ENCODE measurements at places on chromosomes 6 and 20.
A peak's percentile ranks its signal among the peaks of the same experiment; 100 is the strongest.

DNA sequence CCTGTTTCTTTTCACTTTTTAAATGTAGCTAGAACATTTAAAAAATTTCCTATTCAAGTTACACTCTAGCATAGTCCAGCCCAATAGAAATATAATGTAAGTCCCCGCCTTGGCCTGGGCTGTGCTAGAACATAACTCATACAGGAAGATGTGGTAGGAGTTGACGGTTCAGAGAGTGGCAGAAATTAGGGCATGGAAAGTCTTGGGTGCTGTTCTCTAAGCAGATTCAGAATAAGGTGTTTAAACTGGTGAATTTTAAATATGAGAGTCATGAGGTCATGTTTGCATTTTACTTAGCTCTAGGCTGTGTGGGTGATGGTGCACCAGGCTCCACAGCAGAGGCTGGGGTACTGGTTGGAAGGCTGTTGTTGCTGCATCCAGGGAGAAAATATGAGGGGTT lies 256.5 kb downstream of the FARS2 start:
- no peak for DNase-seq

- no peak for DNase-seq
Observed at GRCh38 chr20:45508068-45508886, 7.1 kb downstream of the SPINT3 start.

GRCh38 chr6:35354361-35355135 lies 12.2 kb downstream of the PPARD start:
- DNase-seq: no peak

DNA sequence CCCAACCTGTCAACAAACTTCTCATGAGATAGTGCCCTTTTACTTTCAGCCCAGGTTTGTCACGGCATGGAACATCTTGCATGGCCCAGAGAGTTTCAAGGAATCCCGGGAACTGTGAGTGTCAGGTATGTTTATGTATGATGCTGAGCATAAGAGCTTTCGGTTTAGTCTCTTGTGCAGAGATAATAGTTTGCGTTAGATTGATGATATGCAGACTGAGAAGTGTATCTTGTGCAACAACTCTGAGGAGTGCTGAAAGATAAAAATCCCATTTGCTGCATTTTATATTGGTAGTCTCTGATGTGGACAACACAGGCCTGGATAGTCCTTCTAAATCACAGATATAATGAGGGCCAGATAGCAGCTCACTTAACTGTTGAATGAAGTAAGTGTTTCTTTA lies 99.0 kb downstream of the TBX18 start:
- no peak for DNase-seq

- peak; percentile 38 for DNase-seq
Observed at GRCh38 chr6:42819803-42820511, 38.1 kb downstream of the BICRAL start.

DNA sequence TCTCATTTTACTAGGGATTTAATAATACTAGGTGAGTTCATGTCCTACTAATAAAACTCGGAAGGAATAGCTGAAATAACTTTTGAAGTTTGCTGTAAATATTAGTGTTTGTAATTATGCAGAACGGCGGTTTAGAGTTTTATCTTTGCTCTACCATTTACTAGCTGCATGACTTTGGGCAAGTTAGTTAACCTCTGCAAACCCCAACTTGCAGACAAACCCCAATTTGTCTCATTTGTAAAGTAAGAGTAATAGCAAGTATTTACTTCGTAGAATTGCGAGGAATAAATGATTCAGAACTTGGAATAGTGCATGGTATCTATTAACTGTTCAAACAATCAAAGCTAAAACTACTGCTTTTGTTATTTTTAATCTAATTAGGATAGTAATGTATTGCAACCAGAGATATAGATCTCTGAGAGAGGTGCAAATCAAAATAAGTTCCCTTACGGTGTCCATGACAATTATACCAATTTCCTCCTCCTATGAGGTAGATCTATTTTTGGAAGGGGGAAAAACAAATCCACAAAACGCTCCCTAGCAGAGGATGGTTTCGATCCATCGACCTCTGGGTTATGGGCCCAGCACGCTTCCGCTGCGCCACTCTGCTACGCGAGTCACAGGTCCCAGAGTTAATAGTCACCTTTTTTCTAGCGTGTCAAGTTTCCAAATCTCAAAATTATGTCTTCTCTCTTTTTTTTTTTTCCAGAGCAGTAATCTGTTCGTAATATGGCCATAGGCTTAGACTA lies 35.1 kb upstream of the BTN3A2 start:
- DNase-seq: peak; percentile 73

- DNase-seq: no peak
Observed at GRCh38 chr6:10405513-10405900, 9.4 kb downstream of the TFAP2A start.

DNA sequence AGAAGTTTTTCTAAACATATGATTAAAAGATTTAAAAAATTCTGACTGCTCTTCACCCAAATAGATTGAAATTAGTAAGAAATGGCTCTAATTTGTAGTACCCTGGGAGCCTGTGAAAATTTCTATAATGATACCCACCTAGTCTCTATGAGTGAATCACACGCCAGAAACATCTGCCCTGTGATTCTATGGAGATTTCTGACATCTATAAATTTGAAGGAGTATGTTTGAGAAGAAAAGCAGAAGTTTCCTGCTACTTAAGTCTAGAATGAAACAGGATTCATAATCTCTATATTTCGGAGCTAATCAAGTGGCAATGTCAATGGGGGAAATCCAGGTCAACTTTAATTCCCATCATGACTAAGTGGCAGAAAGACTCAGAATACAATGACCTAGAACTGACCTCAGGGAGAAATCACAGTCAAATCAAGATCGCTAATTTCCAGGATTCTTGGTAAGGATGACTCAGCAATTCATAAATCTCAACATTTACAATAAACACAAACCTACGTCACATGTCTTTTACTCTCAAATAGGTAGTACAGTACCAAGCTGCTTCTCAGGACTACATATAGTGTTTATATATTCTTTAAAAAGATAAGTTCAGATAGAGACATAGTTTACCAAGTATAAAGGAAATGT lies 186.2 kb upstream of the TNFAIP3 start:
- no peak for DNase-seq

DNA sequence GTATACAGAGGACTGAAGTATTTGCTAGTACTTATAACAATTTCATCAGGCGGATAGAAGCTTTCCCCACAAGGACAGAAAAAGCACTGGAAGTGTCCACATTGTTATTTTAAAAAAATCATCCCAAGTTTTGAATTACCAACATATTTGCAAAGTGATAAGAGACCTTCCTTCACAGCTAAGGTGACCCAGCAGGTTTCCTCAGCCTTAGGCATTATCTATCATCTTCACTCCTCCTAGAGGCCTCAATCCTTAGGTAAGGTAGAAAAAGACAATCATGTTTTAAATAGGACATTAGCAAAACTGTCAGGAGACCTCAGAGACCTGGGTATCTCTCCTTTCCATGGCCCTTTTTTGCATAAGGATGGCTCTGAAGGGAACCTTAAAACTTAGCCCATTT lies 72.5 kb upstream of the CHD6 start:
- no peak for DNase-seq

- DNase-seq: no peak
Observed at GRCh38 chr20:32193996-32194395, 13.5 kb downstream of the PLAGL2 start.

GRCh38 chr6:129730477-129731165 lies 20.6 kb upstream of the ARHGAP18 start:
- DNase-seq: no peak

GRCh38 chr6:13941902-13942301 lies 17.1 kb downstream of the RNF182 start:
- DNase-seq: no peak

DNA sequence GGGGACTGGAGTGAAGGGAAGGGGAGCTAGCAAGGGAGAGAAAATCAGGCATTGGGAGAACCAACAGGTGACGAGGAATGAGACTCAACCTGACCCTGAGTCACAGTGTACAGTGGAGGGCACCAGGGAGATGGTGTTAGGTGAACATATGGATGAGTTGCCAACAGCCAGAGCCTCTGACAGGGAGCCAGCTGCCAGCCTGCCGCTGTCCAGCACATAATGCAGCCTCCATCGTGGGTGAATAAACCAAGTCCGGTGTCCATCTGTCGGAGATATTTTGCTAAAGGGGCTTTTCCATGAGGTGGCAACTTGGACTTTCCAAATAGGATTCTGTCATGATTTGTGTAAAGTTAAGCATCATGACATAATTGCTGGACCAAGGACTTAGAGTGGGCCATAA lies 88.1 kb downstream of the CDH4 start:
- DNase-seq: no peak

- DNase-seq: no peak
Observed at GRCh38 chr6:127212376-127212775, 54.3 kb upstream of the RNF146 start.

DNA sequence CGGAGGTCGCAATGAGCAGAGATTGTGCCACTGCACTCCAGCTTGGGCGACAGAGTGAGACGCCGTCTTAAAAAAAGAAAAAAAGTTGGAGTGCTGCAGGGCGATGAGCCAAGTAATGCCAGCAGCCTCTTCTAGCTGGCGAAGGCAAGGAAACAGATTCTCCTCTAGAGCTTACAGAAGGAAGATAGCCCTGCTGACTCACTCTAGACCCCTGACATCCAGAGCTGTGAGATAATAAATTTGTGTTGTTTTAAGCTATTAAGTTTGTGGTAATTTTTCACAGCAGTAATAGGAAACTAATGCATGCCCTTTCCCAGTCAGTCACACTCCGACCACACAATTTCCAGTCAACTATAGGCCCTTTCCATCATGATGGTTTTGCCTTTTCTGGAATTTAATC lies 16.4 kb downstream of the PRSS16 start:
- no peak for DNase-seq

DNA sequence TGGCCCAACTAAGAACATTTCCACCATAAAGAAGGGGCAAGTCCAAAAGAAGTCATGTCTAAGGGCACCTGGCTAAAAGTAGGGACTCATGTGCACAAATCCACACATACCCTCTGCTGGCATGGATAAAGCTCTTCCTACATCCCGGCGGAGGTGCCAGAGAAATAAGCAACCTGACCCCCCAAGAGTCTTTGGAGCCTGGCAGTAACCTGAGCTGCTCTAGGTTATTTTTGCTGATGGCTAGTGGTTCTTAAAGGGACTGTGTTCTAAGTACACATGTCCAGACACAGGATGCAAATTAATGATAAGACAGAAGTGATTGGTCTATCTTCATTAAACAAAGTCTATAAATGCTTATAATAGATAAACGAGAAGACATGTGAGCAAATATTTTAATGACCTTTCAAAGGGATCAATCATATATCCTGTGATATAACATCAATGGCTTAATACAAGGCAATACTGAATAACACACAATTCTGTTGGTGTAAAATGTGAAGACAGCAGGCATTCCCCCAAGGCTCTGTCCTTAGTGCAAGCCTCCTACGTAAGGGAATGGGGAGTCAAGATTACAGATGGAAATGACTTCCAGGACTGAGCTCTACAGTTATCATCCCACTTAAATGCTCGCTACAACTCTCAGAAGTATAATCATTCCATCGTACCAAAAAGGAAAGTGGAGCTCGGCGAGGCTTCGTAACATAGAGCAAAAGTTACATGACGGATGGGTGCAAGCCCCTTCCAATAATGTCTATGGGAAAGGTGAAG lies 52.5 kb downstream of the HIVEP2 start:
- no peak for DNase-seq

DNA sequence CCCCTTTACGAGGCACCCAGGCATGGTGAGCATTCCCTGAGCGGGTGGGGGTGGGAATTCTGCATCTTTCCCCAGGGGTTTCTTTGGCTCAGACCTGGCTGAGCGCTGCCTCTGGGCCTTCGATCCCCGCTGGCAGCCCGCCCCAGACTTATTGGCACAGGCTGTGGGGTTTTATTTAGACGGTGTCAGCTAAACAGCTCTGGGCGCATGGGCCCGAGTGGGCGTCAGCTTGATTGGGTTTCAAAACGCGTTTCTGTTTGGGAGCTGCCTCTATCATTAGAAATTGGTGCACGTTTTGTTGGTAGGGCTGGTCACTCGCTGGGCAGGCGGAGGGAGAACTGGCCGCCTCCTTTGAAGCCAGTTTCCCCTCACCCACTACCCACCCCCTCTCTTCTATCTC lies 21.0 kb downstream of the PMEPA1 start:
- DNase-seq: no peak

- DNase-seq: no peak
Observed at GRCh38 chr6:91580635-91581034, 993.8 kb upstream of the MAP3K7 start.

- no peak for DNase-seq
Observed at GRCh38 chr20:3705491-3705969, 6.9 kb downstream of the SIGLEC1 start.

GRCh38 chr20:6140947-6141346 lies 18.1 kb upstream of the FERMT1 start:
- DNase-seq: no peak

GRCh38 chr6:96775727-96776400 lies 61.4 kb downstream of the GPR63 start:
- no peak for DNase-seq

- DNase-seq: no peak
Observed at GRCh38 chr6:148825492-148825891, 78.7 kb downstream of the UST start.

GRCh38 chr20:49889935-49890333 lies 25.4 kb downstream of the SPATA2 start:
- no peak for DNase-seq

DNA sequence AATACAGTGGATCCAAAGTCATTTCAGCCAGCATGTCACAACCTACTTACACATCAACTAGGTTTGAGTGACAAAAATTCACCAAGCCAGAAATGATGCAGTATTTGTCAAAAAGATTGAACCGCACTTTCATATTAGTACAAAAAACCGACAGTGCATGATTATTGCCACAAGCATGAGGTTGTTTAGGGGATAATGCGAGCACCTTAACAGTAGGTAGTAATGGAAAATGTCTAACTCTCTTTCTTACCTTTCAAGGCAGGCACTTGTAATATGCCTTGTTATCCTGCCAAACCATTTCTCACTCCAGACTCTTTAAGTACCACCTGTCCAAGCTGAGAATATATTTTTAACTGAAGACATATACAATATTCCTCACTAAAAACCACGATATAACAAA lies 270.3 kb upstream of the THEMIS start:
- no peak for DNase-seq

GRCh38 chr20:64042054-64042781 lies 6.2 kb downstream of the C20orf204 start:
- DNase-seq: no peak

GRCh38 chr6:122400121-122400450 lies 634 bp downstream of the HSF2 start:
- no peak for DNase-seq

DNA sequence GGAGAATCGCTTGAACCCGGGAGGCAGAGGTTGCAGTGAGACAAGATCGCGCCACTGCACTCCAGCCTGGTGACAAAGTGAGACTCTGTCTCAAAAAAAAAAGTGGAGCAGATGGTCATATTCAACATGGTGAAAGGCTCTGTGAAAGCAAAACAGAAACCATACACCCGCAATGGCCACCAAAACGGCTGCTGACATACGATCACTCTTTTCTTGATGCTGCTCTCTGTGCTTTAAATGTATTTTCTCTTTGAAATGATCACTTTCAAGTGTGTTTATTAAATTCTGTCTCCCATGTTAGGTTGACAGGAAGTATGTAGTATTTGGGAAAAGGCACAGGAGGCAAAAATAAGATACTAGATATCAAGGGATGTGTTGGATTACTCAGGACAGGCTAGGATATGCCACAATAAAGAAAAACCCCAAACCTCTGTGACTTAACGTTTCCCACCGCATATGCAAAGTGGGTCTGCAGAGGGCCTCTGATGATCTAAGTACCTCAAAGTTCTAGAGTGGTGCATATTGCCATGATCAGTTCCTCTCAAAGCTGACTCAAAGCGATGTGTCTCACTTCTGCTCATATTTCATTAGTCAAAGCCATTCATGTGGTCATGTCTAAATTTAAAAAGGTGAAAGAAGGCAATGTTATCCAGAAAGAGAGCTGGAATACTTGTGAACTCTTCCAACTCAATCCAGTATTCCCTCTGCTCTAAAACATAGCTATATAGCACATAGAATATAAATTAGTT lies 155.1 kb upstream of the SOX4 start:
- peak; percentile 26 for DNase-seq

Data from fibroblast of skin of right biceps (primary cell).